Cerebellum (tissue), 4 donors: ENCODE measurements at places on chromosomes 3 and 15. TPM values are rescaled to one million over a fixed set of nuclear protein-coding genes. Genes with fewer than 3 reads are reported as not detected.

Gene TMC3
- total RNA-seq = 0.09 TPM

Gene ATG3
- total RNA-seq = 27.3 TPM

Gene NOX5
- 0.09 TPM for total RNA-seq

Gene RMDN3
- 15.4 TPM for total RNA-seq

Gene STAC
- 18.2 TPM for total RNA-seq

Gene GOLGA6L4
- total RNA-seq = 3.6 TPM

Gene GOLGA6A
- 0.36 TPM for total RNA-seq

Gene DYNC1LI1
- total RNA-seq = 70.5 TPM

Gene ANKRD63
- 0.27 TPM for total RNA-seq

Gene OR5K2
- total RNA-seq = not detected

Gene IP6K2
- total RNA-seq = 122 TPM

Gene MGLL
- 11.6 TPM for total RNA-seq

Gene TMEM212
- not detected for total RNA-seq

Gene NANOGP8
- 0.91 TPM for total RNA-seq

Gene CHL1
- total RNA-seq = 490 TPM

Gene GPR62
- total RNA-seq = 0.18 TPM
